ENCODE measurements at places on chromosomes 2 and 18.

DNA sequence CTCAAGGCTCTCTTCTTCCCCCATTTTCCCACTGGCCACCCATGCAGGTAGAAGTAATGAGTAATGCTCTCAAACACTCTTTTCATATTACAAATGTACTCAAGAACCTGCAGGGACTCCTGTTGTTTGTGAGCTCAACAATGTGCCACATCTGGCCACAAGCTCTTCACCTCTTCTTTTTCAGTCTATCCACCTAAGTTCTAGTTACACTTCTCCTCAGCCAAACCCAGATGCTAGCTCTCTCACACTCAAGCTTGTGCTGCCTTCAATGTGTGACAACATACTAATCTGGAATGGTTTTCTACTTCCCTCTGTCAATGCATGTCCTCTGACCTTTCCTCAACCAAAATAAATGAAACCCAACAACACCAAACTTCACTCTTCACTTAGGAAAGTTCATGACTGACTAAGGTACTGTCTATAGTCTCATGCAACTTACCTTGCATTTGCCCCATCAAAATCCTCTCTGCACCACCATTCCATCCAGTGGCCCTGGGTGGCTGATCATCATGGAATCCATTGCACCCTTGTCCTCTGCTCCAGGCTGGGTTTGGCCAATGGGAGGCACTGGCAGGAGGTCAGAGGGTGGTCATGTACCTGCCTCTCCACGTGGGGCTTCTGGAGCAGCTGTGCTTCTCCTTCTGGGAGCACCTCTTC lies 5.3 kb upstream of the IL18R1 start:
- no peak for DNase-seq

GRCh38 chr2:199716807-199717586 lies 134.0 kb downstream of the FTCDNL1 start:
- DNase-seq = no peak

GRCh38 chr18:24068945-24069693 lies 54.6 kb downstream of the TTC39C start:
- no peak for DNase-seq

DNA sequence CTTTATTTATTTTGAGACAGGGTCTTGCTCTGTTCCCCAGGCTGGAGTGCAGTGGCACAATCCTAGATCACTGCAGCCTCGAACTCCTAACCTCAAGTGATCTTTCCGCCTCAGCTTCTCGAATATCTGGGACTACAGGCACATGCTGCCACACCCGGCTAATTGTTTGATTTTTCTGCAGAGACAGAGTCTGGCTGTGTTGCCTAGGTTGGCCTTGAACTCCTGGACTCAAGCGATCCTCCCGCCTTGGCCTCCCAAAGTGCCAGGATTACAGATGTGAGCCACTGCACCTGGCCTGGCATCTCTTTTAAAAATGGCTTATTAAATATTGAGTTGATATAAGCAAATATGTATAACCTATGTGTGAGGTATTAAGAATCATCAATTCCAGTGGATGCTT lies 209.5 kb downstream of the FAM210A start:
- DNase-seq = no peak

GRCh38 chr18:62586151-62586774 lies 63.4 kb downstream of the ZCCHC2 start:
- peak; percentile 90 for DNase-seq

- no peak for DNase-seq
These were observed 1.2 kb upstream of the ST6GAL2 start for GRCh38 chr2:106886916-106887758.

DNA sequence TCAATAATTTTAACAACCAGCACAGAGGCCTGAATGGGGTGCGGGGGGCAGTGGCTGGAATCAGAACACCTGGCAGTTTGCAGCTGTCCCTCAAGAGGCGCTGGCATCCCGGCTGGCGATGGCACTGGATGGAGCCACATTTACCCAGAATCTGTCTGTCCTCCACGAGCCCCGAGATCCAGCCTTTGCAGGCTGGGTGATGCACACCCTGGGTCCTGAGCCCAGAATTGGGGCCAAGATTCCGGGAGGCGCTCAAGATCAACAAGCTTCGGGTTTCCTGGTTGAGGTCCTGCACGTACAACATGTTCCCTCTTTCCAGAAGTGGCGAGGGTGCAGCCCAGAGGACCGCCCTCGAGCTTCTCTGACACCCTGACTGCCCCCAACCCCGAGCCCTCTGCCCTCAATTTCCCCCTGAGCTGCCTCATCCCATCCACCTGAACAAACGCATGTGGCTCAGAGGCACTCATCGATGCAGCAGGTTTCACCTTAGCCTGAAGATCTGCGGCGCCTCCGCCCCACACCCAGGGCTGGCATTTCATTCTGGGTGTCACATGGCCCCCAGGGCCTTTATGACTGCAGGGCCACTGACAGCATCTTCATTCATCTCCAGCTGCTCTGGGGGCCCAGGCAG lies 97.5 kb downstream of the TFCP2L1 start:
- DNase-seq = no peak

DNA sequence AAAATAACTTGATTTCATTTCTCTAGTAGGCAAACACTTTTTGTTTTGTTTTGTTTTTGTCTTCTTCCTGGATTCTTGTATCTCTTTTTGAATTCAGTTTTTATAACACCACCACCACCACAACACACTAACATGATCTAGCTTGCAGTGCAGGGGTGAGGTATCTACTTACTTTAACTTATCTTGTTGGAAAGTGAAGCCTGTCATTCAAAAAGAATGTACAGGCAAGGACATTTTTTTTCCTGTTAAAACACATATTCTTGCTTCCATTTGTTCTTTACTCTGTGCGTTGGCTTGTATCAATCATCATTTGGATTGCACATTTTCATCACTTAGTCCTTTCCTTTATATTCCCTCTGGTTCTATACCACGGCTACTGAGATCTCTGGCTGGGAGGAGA lies 824.2 kb downstream of the PLCL1 start:
- no peak for DNase-seq

DNA sequence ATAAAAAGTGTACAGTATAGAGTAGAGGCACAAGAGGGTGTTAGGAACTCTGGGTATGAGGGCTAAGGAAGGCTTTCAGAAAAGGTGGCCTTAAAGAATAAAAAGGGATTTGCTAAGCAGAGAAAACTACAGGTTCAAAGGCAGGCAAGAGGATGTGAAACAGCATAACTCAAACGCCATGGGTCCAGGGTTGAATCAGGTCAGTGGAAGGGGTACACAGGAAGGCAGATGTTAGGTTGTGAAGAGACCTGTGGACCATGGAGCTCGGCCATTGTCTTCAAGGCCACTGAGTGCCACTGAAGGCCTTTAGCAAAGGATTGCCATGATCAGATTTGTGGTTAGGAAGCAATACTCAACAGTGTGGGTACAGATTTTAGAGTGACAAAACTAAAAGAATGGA lies 108.2 kb upstream of the FAM98A start:
- no peak for DNase-seq

GRCh38 chr2:234880551-234881211 lies 71.1 kb upstream of the SH3BP4 start:
- no peak for DNase-seq

- DNase-seq = no peak
These were observed 32.4 kb downstream of the IRS1 start for GRCh38 chr2:226767056-226767813.

DNA sequence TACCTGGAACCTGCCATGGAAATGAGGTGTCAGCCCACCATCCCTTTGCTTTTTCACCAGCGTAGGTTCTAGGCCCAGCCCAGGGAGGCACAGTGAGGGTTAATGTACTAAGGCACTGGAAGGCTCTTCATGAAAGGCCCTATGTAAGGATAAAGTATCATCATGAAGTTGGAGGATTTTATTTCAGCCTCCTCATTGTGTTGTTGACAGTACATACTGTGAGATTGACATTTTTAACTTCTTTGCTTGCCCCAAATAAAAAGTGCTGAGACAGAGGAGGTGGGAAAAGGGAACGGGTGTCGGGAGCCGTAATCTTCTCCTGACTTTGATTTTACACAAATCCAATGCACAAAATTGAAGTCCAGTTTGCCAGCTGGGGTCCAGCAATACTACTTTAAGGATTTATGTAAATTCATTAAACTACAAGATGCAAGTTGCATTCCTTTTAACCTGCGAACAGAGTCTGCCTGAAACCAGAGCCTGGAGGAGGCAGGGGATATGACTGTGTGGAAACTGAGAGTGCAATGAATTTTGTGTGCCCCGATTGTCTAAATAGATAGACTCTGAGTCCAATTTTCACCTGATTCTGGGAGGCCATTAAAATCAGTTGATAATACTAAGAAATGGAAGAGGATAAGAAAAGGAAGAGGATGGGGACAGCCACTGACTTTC lies 5.4 kb upstream of the NCKAP5 start:
- DNase-seq = no peak

DNA sequence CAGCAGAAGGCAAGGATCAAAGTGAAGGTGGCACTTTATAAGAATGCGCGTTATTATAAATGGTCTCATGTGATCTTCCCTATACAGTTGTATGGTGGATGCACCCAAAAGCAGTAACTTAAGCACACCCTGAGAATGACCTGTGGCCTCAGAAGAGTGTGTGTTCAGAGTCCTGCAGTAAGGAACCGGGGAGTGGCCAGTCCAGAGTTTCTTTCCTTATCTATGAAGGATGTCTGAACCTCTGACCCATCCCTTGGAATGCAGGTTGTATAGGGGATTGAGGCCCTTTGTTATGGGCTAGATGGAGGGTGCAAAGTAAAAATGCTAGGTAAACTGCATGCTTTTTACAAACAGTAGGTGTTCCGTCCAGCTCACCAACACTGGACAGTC lies 43.6 kb upstream of the ANKRD44 start:
- DNase-seq = no peak

- no peak for DNase-seq
These were observed 8.9 kb upstream of the KIF5C start for GRCh38 chr2:148866091-148866490.
